ENCODE measurements at places on chromosomes 2 and 18.

DNA sequence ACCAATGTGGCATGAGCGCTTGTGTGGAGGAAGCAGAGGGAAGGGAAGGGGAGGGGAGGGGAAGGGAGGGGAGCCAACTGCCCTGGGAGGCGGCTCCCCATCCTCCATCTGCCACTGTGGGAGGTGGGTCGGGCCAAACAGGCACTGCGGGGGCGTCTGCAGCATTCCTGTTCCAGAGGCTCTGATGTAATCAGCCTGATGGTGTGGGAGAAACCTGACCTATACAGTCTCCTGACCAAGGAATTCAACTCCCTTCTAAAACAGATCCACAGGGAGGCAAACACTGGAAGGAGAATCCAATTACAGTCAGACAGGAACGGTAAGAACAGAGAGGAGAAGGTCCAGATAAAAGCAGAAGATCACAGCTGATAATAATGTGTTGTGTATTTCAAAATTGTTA, 88.8 kb downstream of the CD8B2 start:
- no peak for DNase-seq

DNA sequence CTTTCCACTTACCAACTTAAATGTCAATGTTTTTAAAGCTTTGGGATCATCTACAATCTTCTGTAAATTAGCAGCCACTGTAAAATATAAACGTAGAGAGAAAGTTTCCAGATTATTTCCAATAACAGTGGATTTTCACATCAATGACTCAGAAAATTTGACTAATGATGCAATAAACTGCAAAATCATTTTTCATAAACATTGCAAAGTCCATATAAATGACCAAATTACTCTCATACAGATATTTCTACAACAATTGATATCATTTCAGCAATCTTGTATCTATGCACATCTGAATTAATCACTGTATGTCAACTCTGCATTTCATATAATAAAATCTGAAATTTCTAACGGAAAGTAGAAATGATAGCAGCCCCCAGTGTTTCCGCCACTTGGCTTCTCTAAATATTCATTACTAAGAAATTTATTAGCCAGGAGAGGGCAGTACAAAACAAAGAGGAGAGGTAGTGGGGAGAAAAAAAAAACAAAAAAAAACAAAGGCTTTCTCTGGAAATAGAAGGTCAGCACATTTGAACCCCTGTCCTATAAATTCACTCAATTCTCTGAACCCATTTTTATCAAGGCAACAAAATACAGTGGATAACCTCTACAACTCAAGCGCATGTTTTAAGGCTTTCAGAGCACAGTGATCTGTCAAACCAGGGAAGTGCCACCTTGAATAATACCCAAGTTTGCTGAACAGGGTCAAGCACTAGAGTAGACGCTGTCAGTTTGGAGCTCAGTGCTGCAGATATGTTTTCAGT, 282.6 kb downstream of the STK39 start:
- DNase-seq, result no peak

DNA sequence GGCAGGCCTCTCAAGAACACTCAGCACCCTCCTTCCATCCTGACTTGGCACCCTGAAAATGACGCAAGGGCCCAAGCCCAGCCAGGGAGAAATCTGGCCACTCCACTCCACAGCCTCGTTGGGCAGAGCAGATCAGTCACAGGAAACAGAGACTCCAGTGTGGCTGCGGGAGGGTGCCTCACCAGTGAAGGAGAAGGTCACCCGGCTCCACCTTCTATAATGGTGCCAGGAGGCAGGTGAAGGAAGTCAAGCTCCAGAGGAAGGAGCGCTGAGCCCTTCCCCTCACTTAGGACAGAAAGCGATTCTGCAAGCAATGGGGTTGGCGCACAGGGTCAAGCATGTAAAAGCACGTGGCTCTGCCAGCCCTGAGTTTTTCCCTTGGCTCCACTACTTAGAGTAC, 35.3 kb downstream of the CRACDL start:
- DNase-seq, result no peak

DNA sequence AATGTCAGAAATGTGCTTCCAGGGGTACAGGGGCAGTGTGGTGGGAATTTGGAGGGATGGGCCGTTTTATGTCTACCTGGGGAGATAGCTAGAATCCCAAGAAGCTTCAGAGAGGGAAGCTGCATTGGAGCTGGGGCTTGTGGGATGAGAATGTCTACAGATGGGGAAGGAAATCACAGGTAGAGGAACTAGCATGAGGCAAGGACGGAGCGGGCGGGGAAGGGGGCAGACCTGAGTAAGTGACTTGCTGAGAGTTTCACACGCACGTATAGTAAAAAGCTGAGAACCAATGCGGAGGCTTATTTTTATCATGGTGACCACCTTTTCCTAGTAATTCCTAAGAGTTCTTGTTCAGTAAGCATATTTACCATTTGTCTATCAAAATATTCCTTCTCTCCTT, 6.3 kb downstream of the C2orf80 start:
- no peak for DNase-seq

- DNase-seq, result no peak
Observed at GRCh38 chr2:128405981-128406613, 87.4 kb upstream of the HS6ST1 start.

GRCh38 chr2:85954590-85955458, 66.0 kb upstream of the ST3GAL5 start:
- no peak for DNase-seq

- DNase-seq, result no peak
Observed at GRCh38 chr2:209977386-209978239, 24.8 kb upstream of the RPE start.

DNA sequence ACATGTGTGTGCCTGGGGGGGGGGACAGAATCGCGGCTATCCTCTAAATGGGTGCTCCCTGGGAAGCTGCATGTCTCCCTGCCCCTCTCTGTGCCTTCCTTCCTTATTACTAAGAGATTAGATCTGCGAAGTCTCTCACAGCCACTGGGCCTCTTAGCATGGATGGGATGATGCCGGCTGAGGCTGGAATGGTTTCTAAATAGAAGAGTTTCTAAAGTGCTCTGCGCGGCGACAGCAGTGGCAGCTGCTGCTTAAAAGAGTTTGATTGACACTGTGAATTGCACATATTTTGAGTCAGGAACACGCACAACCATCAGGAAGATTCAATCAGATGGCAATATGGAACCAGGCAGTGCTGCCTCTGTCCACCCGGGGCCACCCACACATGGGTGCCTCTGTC, 163.8 kb downstream of the CLIP4 start:
- DNase-seq, result no peak

GRCh38 chr18:63271148-63271547, 48.4 kb downstream of the BCL2 start:
- DNase-seq, result no peak

GRCh38 chr2:239195992-239196391, 204.8 kb downstream of the HDAC4 start:
- DNase-seq, result no peak

DNA sequence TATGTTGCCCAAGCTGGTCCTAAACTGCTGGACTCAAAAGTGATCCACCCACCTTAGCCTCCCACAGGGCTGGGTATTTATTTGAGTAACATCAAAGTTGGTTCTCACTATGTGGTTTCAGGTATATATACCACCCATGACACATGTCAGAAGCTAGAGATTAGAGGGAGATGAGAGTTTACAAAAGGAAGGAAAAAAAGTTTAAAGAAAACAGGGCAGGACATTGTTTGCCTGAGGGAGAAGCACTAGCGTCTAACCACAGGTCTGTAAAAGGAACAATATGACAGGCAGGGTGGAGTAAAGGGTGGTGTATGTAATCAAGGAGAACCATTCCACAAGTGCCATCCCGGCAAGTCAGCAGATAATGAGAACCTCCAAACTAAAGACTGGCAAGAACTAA, 8.5 kb downstream of the CEP76 start:
- no peak for DNase-seq

GRCh38 chr2:133937669-133938068, 316.2 kb upstream of the MGAT5 start:
- no peak for DNase-seq

GRCh38 chr2:76197842-76198448, 487.2 kb upstream of the GCFC2 start:
- no peak for DNase-seq

DNA sequence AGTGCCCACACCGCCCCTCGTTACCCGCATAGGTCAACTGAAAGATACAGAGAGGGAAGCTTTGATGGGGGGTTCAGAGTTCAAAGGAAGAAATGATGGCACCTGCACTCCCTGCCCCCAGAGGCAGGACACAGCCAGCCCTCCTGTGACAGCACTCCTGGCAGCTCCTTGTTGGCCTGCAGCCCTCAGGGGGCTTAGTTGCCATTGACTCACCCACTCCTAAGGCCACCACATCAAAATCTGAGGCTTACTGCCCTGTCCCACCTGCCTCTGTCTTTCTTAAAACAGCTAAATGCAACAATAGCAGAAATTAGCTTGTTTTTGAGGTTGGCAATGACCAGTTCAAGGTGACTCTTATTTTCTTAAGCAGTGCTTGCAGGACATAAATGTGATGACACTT, 31.6 kb upstream of the SLC35F6 start:
- DNase-seq, result no peak

- no peak for DNase-seq
Observed at GRCh38 chr2:1662606-1663180, 81.6 kb downstream of the PXDN start.

DNA sequence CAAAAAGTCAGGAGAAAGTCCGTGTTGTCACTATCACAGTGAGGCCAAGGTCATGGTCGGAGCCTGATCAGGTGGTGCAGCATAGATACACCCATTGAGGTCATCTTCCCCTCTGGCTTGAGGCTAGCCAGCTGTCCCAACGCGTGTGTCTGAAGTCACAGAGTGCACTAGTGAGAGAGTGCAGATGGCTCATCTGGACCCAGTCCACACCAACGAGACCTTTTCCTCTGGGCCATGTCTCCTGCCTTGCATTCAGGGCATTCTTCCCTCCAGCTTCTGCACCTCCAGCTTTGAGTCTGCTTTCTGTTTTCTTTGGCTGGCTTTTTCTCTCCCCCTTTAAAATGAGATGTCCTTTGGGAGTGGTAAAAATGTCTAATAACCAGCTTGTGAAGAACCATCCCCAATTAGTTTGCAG, 146.9 kb downstream of the TDRD15 start:
- DNase-seq, result no peak

DNA sequence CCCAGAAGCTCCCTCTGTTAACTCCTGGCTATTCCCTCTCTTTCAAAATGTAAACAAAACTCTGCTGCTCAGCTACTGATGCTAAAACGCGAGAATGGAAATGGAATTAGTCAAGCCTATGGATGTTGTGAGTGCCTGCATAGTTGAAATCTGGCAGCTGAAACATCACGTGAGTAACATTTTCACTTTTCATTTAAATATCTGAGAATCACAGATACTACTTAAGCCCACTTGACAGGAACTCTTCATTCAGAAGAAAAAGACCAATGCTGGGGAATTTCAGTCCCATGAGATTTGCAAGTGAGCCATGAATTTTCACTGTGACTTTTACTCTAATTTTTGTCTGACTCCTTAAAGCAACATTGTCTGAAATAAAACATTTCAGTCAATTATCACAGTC, 215.3 kb upstream of the SESTD1 start:
- DNase-seq, result no peak
